Activated naive CD4-positive, alpha-beta T cell treated with anti-CD3 and anti-CD28 coated beads, Interleukin-2, amount 50 U/mL, for 72 hours (primary cell): ENCODE measurements at places on chromosomes 16 and 17.

DNA sequence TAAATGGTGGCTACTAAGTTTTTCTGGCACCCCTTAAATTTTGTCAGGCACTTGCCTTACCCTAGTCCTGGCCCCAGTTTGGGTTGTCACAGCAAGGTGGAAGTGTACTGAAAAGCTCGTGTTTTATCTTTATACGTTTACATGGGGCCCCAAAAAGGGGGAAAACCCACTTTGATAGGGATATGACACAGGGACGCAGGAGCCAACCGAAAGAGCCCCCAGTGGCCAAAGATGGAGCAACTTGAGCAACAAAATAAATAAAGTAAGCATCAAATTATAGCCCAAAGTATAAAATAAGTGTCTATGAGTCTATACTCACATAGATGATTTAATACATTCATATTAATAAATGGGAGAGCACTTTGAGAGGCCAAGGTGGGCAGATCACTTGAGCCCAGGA, 5.0 kb upstream of the CETP start:
- no peak for DNase-seq

- DNase-seq = no peak
Observed at GRCh38 chr17:17950806-17951205, 21.4 kb downstream of the TOM1L2 start.

GRCh38 chr16:28161626-28162025, 50.1 kb downstream of the XPO6 start:
- no peak for DNase-seq

DNA sequence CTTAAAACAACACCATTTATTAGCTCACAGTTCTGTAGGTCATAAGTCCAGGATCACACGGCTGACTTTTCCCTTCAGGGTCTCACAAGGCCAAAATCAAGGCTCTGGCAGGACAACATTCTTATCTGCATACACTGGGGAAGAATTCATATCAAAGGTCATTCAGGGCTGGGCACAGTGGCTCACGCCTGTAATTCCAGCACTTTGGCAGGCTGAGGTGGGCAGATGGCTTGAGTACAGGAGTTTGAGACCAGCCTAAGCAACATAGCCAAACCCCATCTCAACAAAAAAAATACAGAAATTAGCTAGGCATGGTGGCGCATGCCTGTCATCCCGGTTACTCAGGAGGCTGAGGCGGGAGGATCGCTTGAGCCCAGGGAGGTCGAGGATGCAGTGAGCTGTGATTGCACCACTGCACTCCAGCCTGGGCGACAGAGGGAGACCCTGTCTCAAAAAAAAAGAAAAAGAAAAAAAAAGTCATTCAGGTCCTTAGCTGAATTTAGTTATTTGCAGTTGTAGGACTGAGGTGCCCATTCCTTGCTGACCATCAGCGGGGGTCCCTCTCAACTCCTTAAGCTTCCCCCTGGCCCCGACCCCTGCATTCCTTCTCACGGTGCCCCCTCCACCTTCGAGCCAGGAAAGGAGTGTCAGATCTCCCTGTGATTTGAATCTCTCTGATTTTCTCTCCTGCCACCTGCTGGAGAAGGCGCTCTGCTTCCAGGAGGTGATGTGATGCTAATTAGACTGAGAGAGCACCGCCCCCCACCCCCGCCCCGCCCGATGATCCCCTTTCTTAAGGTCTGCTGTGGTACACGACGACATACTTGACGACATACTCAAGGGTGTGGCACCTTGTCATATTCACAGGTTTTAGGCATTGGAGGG, 91.8 kb upstream of the CLEC18A start:
- DNase-seq = no peak

DNA sequence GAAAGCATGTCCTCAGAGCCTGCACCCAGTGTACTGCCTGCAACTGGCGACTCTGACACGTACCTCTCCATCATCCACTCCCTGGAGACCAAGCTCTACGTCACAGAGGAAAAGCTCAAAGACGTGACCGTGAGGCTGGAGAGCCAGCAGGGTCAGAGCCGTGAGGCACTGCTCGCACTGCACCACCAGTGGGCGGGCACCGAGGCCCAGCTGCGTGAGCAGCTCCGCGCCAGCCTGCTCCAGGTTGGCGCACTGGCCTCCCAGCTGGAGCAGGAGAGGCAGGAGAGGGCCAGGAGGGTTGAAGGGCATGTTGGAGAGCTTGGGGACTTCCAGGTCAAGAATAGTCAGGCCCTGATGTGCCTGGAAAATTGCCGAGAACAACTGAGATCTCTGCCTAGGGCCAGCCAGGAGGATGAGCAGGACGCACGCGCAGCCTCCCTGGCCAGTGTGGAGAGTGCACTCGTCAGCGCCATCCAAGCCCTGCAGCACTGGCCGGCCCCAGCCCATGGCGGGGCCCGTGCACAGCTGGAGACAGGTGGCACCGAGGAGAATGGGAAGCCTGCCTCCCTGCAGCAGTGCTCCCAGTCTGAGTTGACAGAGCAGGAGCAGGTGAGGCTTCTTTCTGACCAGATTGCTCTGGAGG, 40.3 kb downstream of the PLD6 start:
- DNase-seq = no peak

GRCh38 chr17:77958716-77959125, 218 bp downstream of the TNRC6C start:
- no peak for DNase-seq

DNA sequence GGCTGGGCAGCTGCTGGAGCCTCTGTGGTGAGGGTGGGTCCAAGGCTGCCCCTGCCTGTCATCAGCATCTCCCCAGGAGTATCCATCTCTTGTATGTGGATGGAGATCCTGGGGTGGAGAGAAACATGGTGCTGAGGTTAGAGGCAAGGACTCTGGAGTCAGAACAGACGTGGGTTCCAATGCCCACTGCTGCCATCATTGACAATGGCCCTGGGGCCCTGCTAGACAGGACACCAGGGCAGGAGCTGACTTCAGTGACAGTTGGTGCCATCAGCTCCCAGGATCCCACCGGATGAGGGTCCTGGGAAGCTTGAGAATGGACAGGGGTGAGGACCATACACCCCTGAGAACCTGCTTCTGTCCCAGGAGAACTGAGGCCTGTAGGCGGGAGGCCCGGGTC, 15.6 kb downstream of the MYLK3 start:
- DNase-seq = no peak

GRCh38 chr16:23316634-23317265, 14.6 kb downstream of the SCNN1B start:
- no peak for DNase-seq

DNA sequence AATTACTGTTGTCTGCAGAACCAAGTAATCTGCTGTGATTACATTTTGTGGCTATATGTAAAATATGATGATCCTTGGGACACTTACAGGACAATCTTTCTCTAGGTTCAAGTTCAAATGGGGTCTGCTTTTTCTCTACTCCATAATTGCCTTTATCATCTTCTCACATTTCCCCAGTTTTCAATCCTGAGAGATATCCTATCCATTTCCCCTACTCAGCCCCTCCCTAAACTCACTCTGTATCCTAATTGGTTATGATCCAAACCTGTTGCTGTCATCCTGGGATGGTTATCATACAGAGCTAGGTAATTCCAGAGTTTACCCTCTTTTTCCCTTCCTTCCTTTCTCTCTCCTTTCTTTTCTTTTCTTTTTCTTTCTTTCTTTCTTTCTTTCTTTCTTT, 100.5 kb upstream of the ELAC2 start:
- DNase-seq = no peak
